ENCODE measurements at places on chromosomes 5 and 9.

DNA sequence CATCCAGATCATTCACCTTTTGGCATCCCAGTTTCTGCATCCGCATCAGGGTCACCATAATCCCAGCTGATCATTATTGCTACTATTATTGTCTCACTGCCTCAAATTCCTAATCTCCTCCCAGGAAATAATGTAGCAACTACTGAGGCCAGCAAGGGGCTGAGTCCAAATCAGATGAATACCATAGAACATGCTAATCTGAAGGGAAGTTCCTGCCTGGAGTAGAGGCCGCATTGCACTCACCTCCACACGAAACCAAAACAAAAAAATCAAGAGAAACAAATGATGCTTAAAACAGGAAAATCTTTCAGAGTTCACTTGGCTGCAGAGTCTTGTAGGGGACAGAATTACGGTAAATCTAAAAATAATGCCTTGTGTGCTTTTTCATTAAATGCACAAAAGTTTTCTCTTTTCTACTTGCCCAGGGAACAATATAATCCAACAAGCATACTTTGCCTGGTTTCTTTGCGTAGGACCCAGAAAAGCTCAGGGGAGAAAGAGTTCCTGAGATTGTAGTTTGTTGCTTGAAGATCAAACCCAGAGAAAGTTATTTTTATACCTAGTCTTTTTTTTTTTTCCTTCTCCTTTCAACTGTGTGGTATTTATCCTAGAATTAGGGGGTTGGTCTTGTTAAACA lies 87.7 kb upstream of the KLF4 start:
- no peak for DNase-seq

DNA sequence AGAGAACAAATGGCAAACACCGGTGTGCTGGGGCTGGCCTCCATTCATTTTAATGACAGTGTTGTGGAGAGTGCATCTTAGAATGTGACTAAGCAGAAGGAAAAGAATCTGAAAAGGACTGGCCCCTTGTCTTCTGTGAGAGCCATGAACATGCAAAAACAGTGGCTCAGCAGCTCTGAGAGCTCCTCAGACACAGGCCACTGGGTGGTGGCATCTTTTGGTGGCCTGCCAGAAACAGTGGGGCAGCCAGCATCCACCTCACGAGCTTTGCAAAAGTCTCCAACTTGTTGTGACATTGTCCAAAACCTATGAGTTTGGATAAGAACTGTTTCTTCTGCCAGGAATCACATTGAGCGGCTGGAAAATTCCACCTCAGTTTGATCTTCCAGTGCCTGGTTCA lies 233.4 kb downstream of the NR3C1 start:
- DNase-seq, result no peak

DNA sequence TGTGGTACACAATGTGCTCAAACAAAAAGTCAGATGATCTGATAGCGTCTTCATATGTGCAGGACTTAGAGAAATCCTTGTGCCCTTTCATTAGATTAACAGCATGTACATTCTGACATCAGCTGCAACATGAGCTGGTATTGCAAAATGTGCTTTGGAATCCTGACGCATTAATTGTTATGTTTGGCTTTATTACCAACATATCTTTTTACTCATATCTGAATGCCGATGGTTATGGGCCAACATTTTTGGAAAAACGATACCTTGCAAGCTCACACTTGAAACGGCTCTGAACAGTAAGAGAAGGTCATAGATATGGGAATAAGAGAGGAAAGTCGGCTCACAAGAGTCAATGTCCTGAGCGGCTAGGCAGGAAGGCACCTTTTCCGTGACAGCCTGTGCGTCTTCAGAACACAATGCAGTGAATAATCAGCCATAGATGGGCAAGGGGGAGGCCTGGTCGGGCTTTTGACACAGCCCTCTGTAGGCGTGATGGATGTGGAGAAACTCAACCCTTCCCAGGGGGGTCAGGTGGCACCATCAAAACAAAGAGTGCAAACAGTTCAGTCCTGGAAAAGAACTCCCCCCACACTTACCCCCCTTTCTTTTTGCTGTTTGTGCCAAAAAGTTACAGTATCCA lies 36.4 kb upstream of the GAS1 start:
- DNase-seq, result no peak

DNA sequence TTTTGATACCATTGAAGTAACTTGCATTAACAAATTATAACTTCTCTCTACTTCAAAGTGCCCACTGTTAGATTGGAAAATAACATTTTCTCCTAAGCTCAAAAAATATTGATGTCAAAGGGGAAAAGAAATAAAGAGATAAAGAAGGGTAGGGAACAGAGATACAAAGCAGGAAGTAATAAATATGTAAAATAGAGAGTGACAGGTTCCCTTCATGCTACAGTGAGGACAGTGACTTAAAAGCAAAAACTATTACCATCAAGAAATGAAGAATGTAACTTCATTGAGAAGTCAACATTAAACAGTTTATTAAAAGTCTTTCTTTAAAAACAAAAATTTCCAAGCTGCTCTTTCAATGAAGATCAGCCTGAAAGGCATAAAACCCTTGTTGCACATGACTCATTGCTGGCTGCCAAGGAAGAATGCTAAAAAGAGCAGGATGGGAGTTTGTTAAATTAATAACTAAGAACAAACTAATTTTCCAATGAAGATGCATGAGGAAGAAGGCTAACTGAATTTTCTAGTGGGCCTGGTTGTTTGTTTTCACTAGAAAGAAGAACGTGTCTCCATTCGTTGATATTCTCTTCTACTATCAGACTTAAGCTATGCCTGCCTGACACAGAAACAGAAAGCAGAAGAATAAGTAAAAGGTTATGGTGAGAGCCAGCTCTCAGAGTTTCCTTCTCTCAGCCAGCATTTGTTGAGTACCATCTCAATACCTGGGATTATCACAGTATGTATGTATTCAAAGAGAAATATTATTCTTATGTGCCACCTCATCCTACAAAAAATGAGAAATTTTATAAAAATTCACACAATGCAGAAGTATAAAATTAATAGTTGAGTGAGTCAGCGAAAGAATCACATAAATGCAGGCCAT lies 197.8 kb upstream of the NREP start:
- DNase-seq, result no peak

DNA sequence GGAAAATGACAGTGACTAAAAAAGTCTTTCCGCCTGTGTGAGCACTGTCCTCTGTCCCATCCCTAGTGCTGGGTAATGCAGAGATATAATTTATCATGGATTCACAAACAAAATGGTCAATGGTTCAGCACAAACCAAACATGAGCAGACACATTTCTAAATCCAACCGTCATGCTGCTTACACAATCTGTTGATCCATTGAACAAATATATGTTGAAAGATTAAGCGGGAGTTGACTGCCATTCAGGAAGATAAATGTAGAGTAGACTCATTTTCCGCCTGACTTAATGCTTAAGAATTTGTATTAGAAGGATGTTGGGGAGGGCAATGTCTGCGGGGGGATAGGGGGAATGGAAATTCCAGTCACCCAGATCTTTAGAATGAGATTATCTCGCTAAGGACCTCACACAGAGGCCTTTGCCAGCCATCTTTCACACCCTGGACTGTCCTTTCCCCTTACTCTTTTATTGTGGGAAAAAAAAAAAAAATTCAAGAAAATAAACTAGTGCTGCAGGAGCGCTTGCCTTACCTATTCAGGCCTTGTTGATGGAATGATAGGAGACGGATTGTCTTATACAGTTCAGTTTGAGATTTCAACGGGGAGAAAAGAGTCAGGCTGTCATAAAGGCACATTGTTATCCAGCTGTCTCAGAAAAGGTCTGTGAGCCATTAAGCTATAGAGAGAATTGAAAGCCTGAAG lies 153.7 kb downstream of the TLE1 start:
- peak; percentile 100 for DNase-seq

GRCh38 chr9:95459178-95459577 lies 57.6 kb downstream of the PTCH1 start:
- no peak for DNase-seq

DNA sequence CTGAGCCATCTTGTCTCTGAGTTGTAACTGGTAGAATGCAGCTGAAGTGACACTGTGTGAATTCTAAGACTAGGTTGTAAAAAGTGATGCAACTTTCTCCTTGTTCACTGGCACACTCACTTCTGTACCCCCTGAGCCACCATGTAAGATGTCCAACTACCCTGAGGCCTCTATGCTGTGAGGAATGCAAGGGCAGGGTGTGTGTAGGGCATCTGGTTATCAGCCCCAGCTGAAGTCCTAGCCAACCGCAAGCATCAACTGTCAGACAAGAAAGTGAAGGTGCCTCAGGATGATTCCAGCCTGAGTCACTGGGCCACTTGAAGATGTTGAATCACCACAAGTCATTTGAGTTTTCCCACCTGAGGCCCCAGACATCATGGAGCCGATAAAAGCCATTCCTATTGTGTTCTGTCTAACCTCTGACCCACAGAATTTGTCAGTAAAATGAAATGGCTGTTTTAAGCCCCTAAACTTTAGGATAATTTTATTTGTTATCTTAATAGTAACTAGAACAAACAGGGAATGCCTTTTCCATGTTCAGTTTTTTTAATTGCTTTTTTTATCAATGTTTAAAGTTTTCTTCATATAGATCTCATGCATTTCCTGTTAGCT lies 18.7 kb upstream of the RHOBTB3 start:
- peak; percentile 93 for DNase-seq

GRCh38 chr9:111001526-111001925 lies 36.7 kb downstream of the LPAR1 start:
- DNase-seq, result no peak

- DNase-seq, result no peak
Measured at GRCh38 chr9:121658591-121658990, 7.2 kb downstream of the DAB2IP start.

GRCh38 chr5:79235634-79236361 lies at the start of gene JMY:
Gene JMY (plus strand): TSS chr5:79236131. CDS start chr5:79236651, 520 bp downstream.
- peak; percentile 20 for DNase-seq

DNA sequence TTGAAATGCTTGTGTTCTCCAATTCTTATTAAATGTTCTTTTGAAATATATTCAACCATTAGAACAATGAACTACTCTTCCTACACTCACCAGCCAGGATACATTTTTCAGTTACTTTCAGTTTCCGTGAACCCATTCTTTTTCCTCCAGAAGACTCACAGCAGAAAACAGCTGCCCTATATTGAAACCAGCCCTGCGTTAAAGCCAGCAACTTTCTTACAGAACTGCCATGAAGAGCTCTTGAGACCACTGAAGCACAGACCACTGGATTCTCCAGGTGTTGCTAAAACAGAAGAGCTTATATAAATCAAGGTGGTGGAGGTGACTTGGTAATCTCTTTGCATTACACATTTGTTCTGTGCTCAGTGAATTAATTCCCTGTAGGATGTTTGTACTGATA lies 365.9 kb upstream of the C9orf72 start:
- no peak for DNase-seq

DNA sequence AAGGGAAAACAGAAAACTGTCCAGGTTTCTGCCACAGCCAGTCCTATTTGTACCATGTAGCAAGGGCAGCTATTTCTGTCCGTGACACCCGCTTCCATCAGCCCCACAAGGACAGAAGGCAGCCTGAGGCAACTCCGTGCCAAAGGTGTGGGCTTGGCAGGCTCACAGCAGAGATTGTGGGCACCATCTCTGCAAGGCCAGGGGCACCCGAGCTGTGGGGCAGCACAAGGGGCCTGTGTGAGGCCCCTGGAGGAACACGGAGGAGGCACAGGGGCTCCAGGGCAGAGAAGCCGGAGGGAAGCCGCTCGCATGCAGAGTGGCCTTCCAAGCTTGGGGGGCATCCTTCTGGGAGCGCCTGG lies 43.5 kb downstream of the COL23A1 start:
- DNase-seq, result no peak

All from RCC 7860 (cell line).